GM23248 (cell line): ENCODE measurements at places on chromosomes 5 and 9.

DNA sequence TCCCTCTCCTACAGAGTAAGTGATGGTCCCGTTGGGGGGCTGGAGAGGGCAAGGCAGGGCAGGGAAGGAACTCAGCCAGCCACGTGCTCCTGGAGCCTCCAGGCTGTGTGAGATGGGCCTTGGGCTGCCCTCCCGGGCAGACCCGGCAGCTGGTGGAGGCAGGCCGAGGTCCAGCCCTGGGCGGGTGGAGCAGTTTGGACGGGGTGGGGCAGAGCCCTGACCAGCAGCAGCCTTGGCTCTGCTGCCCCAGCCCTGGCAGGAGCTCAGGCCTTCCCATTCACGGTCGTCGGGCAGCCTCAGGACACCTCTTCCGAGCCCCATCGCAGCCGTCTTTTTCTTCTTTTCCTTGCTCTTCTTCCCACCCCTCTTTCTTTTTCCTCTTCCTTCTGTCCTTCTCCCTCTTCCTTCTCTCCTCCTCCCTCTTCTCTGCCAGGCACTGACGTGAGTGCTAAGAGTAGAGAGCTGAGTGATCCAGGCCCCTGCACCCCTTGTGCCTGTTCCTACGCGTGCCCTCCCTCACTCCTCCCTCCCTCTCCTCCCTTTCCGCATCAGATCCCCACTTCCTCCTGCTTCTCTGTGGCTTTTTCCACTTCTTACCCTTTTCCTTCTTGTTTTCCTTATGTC lies 42.8 kb downstream of the AMBP start:
- DNase-seq: no peak

GRCh38 chr9:37325778-37326177 lies 96.7 kb upstream of the GRHPR start:
- peak; percentile 20 for DNase-seq

- peak; percentile 54 for DNase-seq
These were observed 25.0 kb upstream of the F2R start for GRCh38 chr5:76690704-76691466.

DNA sequence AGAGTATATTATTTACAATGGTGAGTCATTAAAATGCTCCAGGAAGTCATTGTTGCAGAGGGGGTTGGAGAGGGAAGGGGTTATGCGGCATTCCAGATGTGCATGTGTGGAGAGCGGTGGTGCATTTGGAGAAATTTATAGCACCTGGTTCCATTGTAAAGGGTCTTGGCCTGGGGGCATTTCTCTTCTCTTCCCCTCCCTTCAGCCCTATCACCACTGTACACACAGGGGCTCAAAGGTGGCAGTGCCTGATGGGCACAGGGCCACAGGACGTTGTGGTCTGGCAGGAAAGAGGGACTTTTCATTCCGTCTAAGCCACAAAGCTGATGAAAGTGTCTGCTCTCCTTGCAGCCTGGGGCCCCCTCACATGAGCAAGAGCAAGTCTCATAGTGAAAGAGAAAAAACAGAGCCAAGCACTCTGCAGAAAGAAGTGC lies 442.4 kb upstream of the ZNF462 start:
- DNase-seq: no peak

DNA sequence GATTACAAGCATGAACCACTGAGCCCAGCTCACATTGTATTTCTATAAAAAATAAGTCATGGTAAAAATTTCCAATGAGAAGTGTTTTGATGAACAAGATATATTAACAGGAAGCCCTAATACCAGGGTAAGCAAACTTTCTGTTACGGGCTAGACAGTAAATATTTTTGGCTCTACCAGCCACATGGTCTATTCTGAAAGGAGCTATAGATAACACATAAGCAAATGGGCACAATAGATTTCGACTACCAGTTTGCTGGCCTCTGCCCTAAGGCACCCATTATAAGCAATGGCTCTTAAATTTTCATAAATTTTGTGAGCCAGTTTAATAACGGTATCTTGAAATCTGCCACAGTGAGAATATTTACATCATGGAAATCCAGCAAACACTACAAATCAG lies 8.1 kb downstream of the UBQLN1 start:
- DNase-seq: no peak

DNA sequence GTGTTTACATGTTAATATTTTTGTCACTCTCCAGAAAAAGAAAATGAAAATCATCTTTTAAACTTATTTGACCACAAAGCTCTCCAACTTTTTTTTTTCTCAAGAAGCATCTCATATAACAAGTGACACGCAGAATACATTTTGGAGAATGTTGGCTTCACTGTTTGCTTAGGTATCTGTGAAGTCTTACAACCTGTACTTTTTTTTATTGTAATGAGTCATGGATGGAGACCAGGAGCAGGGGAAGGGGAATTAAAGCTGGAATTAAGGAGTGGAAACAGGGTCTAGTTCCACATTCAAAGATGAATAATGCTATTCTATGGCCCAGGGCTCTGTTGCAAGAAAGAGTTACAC lies 211.9 kb downstream of the MAN2A1 start:
- DNase-seq: no peak

DNA sequence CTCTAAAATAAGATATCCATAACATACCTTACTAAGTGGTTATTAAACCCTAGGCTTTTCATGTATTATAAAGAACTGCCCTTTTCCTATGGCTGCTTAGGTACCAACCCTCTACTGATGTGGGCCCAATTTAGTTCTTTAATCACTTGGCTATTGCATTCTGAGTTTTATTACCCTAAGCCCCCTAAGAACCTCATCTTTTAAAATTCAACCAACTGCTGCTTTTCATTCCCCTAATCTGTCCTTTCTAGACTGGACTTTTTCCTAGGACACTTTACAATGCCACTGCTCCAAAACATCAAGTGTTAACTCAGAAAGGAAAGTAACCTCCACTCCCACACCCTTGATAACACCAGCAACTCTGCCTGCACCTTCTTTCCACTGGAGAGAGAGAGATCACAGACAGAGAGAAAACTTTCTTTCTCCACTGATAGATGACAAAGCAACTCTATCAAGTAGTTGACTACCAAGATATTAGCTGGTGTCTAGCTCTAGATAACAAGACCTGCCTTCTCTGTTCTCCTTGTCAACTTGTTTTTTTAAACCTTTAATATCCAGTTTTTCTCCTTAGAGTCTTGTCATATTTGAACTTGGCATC lies 27.3 kb downstream of the ELL2 start:
- DNase-seq: no peak

DNA sequence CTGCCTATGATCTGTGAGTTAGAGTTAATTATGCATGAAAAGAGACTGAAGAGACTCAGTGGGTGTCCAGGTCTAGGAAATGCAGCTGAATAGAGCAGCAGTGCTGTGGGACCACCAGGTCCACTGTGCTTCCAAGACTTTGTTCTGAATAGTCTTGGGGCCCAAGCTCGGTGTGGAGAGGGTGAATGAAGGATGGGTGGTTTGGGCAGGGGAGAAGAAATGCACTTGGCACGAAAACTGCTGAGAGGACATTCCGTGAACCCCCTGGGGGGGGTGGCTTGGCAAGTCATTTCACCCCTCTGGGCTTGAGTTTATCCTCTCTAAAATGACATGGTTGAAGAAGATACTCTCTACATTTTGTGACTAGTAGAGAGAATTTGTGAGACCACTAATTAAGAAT lies 36.0 kb upstream of the GOLPH3 start:
- no peak for DNase-seq
